ENCODE measurements at places on chromosomes 1 and 21. TPM values are rescaled to one million over a fixed set of nuclear protein-coding genes. Genes with fewer than 3 reads are reported as not detected.

Gene INSRR
- 0.63 TPM for polyA plus RNA-seq

- DNase-seq: no peak
Observed at GRCh38 chr1:178541379-178541778, 28.5 kb downstream of the TEX35 start.

DNA sequence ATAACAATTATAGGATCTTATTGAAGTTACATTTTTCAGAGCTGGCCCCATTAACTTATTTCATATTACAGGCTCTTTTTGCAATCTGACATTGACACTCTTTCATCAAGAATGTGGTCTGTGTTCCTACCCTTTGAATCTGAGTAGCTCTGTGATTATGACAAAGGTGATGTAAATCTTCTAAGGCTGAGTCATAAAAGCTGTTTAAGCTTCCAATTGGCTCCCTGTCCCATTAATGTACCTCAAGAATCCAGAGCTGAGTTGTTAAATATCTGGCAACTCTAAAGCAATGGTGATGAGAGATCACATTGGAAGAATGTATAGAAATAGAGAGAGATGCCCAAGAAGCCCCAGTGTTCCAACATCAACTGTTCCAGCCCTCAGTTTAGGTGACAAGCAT, 178.5 kb upstream of the DEPDC1 start:
- no peak for DNase-seq

GRCh38 chr1:177723533-177723932, 246.3 kb downstream of the SEC16B start:
- DNase-seq: no peak

GRCh38 chr1:204087181-204087892, 14.4 kb downstream of the SOX13 start:
- no peak for DNase-seq
